ENCODE measurements at places on chromosomes 7 and 10. TPM values are rescaled to one million over a fixed set of nuclear protein-coding genes. Genes with fewer than 3 reads are reported as not detected.

- no peak for DNase-seq
Measured at GRCh38 chr7:572416-573268, 53.0 kb upstream of the PDGFA start.

- DNase-seq = no peak
Measured at GRCh38 chr10:49170632-49171325, 17.4 kb downstream of the TMEM273 start.

DNA sequence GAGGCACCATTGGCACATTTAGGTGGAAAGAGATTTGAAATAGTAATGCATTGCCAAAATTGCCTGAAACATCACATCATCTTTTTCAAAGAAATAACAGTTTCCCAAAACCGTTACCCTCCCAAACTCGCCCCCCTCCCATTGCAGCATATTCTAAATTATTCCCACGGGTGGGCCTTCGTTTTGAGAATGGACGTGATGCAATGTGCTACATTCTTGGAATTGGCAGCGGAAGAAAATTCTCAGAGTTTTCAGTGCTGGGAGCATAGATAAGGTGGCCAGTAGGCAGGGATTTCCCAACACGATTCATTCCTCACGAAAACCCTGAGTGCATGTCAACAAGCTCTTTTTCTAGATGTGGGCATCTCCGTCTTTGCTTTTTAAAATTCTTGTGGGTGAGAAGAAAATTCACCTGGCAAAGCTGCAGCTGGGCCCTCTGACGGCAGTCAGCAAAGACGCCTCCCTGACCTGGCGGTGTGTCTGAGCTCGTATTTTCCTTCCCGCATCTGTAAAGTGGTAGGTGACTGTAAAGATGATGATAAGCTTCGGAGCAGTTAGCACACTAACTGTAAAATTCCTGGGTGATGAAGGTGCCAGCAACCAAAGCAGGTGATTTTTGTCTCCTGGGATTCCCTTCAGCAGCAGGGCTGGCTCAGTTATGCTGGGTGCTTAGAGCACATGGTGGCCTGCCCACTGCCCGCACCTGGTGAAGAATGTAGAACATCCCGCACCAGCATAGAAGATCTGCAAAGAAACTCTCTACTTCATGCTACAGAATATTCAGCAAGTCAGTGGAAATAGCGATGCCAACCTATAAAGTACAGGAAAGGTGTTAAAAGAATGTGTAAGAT lies 141.9 kb upstream of the KLF6 start:
- no peak for DNase-seq

DNA sequence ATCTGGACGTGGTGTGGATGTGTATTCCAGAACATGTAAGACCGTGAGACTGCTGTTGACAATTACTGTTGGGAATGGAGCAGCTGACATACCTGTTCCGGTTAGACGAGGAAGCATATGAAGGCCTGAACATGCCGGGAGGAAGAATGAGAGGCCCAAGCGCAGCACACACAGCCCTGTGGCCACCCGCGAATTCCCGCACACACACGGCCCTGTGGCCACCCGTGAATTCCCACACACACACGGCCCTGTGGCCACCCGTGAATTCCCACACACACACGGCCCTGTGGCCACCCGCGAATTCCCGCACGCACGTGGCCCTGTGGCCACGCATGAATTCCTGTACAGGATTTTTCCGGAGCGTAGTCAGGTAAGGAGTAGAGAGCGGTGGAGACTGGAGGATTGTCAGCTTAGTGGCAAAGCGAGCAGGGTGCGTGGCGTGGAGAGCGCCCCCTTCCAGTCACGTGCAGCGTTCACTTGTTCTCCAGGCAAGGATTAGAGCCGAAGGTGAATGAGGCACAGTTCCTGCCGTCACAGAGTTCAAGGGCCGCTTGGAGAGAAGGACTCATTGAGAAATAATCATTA lies 9.5 kb upstream of the SUN1 start:
- no peak for DNase-seq

DNA sequence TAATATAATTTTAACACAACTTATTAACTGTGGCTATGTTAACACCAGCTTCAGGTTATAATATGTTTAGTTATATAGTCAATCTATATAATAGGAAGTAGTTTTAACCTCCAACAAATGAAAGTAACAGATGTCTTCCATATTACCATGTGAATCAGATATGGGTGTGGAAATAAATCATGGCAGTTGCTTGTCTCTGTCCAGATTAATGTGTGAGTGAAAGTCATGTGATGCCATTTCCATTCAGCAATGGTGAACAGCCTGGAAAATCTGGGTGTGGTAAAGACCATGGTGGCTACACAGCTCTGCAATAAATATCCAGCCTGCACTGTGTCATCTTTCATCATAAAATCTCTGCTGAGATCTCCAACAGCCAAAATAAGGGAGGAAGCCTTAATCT lies 27.8 kb downstream of the HEPACAM2 start:
- DNase-seq = no peak

GRCh38 chr10:4652111-4653010 lies 173.6 kb upstream of the AKR1E2 start:
- no peak for DNase-seq

- no peak for DNase-seq
Measured at GRCh38 chr10:6840766-6841165, 260.7 kb upstream of the PRKCQ start.

DNA sequence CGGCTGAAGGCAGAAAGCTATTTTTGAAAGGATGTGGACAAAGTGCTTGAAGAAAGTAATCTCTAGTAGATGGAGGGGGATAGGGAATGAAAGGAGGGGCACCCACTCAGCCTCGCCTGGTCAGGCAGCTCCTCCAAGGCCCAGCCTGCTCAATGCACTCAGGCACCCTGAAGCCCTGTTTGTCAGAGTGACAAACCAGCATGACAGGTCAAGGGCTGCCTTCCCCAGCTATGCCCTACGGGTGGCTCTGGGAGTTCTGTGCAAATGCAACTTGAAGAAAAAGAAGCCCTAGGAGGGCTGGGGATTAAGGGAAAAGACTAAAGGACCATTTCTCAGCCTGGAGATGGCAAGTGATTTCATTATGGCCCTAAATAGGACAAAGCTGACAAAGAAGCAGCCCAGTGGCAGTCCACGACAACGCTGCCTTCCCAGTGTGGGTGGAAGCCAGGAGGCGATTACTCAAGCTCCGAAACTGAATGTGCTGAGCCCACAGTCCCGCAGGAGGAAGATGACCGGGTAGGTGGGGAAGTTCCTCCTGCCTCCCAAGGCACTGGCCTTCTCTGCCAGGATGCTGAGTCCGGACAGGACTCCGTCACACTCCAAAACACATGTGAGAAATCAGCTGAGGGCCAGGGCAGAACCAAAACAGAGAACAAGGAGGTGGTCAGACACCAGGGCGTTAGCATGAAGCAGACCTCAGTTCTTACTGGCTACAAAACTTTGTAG lies 16.3 kb downstream of the LIPA start:
- DNase-seq = no peak

The NUDT5 gene
- total RNA-seq = 91.2 TPM

The ADCY1 gene
- 1.4 TPM for total RNA-seq

The TFPI2 gene
- total RNA-seq = 0.28 TPM
